SK-N-MC (cell line): ENCODE measurements at places on chromosomes 7 and 10.

GRCh38 chr10:132607961-132608495 lies 70.4 kb downstream of the INPP5A start:
- DNase-seq = no peak

GRCh38 chr10:32035038-32035437 lies 21.2 kb downstream of the KIF5B start:
- DNase-seq = no peak

- no peak for DNase-seq
These were observed 4.0 kb downstream of the SKAP2 start for GRCh38 chr7:26860361-26860760.

- no peak for DNase-seq
These were observed 114.8 kb downstream of the LMBR1 start for GRCh38 chr7:156778201-156778600.

DNA sequence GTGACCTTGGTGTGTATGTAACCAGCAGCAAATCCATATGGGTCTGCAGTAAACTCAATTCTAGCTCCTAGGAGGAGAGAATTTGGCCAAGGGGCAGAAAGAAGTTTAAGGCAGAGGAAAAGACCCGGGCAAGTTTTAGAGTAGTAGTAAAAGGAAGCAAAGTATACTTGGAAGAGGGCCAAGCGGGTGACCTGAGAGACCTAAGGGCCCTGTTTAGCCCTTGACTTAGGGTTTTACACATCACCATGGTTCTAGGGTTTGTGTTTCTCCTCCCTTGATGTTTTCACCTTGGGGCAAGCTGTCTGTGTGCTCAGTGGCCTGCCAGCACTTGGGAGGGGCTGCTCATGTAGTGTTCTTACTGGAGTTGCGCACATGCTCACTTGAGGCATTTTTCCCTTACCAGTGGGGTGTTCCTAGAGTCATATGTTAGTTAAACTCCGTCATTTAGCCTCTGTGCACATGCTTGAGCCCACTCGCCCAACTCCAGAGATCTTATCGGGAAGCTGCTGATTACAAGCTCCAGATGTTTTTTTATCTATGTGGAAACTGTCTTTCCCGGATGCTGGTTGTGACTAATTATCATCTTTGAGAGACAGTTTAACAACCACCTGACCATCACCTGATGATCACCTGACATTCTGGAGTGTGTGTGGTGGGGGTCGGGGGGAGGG lies 137.6 kb upstream of the PRSS1 start:
- DNase-seq = no peak

- DNase-seq = no peak
These were observed 678 bp downstream of the SH2B2 start for GRCh38 chr7:102287111-102287980.
